Endothelial cell (in vitro differentiated cells): ENCODE measurements at places on chromosomes 7 and 10. TPM values are rescaled to one million over a fixed set of nuclear protein-coding genes. Genes with fewer than 3 reads are reported as not detected.

The TMEM196 gene
- total RNA-seq = not detected

The GJD4 gene
- not detected for total RNA-seq

DNA sequence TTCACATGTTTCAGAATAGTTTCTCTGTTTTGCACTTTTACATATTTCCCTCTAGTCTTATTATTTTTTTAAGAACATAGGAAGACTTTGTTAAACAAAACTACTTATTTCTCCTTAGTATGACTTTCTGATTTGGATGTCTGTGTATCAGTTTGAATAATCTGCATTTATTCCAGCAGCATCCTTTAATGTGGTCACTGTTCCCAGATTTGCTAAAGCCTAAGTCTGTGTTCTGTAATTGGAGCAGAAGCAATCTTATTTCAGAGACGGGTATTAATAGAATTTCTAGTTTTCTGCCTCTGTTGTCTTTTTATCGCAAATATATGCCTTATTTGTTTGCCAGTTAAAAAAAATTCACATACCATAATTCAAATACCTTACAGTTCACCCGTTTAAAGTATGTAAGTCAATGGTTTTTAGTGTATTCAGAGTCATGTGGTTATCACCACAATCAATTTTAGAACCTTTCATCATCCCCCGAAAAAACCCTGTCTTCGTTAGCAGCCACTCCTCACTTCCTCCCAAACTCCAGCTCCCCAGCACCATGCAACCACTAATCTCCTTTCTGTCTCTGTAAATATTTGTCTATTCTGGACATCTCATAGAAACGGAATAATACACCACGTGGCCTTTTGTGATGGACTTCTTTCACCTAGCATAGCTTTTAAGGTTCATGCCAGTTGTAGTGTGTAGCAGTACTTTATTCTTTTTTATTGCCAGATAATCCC, 58.7 kb downstream of the INPP5F start:
- DNase-seq = no peak

DNA sequence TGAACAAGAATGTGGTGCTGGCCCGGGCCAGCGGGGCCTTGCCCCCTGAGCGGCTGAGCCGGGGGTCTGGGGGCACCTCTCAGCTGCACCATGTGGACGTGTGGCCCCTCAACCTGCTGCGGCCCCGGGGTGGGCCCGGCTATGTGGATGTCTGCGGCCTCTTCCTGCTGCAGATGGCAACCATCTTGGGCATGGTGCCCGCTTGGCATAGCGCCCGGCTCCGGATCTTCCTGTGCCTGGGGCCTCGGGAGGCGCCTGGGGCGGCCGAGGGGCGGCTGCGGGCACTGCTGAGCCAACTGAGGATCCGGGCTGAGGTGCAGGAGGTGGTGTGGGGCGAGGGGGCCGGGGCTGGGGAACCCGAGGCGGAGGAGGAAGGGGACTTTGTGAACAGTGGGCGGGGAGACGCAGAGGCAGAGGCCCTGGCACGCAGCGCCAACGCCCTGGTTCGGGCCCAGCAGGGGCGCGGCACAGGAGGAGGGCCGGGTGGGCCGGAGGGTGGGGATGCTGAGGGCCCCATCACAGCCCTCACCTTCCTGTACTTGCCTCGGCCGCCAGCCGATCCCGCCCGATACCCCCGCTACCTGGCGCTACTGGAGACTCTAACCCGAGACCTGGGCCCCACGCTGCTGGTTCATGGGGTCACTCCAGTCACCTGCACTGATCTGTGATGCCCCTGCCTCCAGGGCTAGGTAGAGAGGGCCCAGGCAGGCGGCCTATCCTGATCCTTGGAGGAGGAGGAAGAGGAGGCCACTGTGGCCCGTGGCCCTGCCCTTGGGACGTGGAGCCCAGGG, 1.1 kb upstream of the TRIP6 start:
- DNase-seq = no peak

DNA sequence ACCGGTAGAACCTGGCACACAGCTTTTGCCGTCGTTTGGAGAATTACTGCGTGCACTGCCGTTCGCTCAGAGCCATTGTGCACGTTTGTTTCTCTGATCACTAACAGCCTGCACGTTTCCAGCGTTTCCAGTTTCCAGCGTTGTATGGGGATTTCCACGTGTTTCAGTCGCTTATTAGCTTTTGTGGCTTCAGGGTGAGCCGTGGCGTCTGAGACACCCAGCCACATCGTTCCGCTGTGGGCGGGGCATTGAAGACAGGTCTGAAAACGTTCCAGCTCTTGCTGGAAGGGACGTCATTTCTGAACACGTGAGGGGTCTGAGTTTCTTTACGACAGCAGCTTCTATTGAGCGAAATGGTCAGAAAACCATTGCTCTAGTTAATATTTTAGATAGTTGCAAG, 164.8 kb downstream of the DNAJB6 start:
- no peak for DNase-seq
